ENCODE measurements at places on chromosomes 13 and 19.

DNA sequence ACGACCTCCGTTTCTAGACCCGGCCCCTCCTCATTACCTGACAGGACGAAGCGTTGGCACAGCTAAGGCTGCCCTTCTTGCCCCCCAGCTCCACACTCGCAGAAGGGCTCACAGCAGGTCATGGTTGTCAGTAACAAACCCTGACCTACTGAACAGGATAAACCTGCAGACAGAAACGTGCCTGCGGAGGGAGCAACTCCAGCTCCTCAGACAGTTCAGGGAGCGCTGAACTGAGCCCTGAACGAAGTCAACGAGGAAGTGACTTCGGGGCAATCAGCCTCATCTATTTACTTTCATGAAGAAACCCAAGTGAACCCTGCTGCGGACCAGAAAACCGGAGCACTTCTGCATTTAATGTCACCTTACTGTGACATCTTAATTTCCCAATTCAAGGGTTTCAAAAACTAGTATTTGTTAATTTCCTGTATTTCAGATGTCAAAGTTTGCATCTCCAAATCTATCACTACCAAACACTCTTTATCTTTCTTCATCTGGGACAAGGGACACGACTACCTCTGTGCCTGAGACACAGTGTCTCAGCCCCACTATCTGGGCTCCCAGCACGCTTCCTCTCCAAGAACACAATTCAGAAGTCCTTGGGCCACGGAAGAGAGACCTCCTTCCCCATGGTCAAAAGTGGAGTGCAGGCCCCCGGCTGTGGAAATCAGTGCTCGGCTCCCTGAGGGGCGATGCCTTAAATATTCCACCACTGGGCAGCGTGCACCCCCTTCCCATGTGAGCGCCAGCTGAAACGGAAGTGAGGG, 40.2 kb downstream of the CARS2 start:
- no peak for DNase-seq

DNA sequence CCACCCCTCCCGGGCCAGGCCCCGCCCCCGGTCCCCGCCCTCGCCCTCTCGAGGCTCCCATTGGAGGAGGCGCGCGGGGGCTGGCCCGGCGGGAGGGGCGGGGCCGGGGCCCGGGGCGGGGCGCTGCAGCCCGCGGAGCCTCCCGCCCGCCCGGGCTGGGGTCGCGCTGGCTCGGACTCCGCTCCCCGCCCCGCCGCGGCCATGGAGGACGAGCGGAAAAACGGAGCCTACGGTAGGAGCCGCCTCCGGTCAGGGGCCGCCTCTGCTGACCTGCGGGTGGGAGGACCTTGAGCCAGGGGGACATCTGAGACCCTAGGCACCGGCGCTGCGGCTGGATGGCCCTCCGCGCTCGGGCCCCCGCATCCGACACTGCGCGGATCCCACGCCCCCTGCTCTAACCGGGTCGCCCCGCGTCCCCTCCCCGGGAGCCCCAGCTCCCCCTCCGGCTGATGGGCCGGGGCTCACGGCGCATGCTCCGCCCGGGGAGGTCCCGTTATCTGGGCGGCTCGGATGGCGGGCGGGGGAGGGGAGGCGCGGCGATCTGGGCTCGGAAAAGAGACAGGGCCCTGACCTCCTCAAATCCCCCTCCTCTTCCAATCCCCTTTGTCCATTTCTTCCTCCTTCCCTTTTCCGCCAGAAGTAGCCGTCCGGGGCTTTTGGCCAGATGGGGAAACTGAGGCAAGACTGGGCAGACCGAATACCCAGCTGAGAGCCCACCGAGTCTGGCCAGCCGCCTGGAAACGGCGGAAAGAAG, 15.4 kb upstream of the AP1M2 start:
- peak; percentile 79 for DNase-seq

GRCh38 chr19:16888629-16889365, at the start of gene F2RL3:
Gene F2RL3, plus strand, starts transcription at chr19:16888999. Its CDS starts 191 bp downstream, at chr19:16889190.
- no peak for DNase-seq

- DNase-seq: no peak
Measured at GRCh38 chr19:14809272-14810057, 25.5 kb downstream of the OR7A5 start.

DNA sequence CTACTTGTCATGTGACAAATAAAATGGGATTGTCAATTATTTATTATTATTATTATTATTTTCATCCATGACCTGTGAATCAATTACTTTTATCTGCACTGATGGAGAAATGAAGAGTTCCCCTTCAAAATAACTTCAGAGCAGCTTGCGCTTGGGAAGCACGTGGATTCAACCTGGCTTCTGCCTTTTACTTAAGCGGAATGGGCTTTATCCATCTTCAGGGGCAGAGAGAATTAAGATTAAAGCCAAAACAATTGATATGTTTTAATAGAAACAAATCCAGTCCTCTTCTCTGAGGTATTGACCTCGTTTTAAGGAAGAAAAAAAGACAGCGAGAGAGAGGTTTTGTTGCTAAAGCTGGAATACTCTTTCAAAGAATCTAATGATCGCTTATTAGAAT, 876 bp downstream of the SACS start:
- DNase-seq: no peak

GRCh38 chr13:78078168-78078567, 159.5 kb upstream of the EDNRB start:
- no peak for DNase-seq
